AG09309 (cell line): ENCODE measurements at places on chromosomes 4 and X.

DNA sequence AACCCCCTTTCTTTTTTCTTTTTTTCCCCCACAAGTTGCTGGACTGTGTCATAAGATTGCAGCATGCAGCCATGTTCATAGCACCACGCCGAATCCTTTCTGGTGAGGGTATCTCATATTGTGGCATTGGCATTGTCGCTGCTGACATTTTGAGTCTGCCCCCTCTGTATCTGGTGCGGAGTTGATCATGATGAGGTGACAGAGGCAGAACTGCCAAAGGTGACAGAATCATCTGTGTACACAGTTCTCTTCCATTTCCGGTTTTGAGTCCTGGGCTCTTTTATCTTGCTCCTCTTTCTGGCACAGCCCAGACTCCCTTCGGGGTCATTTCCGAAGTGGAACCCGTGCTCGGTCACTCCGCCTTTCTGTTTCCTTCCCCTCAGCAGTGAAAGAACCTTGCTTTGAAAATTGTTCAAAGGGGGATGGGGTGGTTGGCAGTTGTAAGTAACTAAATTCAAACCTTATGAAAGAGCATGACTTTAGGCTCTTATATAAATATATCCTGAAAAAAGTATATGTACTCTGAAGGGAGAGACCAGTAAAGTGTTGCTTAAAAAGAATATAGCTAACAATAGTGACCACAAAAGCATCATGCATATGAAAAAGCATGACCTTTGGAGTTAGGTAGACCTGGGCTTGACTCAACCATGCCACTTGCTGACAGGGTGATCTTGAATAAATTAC lies 55.0 kb upstream of the BMP2K start:
- no peak for DNase-seq

DNA sequence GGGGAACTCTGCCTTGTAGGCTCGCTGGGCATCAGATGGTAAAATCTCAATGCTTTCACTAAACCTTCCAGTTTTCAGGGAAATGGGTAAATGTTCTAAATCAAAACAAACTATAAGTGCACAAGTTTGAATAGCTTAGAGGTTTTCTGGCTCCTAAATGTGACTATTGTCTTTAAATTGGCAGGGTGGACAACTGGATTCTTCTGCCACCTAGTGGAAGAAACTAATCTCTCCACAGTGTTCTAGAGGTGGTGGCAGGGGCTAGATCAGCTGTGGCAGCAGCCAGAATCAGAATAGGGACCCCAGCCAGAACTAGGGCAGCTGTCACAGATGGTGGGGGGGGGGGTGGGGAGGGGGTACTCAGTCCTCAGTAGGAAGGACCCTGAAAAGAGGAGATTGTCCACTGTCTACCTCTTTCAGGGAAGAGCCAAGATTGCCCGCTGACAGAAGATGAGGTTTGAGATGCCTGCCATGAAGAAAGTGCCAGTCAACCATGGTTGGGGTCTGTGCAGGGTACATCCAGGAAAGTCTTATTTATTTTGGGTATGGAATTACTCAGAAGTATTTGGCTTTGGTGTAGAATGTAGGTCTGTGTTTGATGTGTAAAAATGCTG lies 201.4 kb downstream of the CCNG2 start:
- DNase-seq: no peak

DNA sequence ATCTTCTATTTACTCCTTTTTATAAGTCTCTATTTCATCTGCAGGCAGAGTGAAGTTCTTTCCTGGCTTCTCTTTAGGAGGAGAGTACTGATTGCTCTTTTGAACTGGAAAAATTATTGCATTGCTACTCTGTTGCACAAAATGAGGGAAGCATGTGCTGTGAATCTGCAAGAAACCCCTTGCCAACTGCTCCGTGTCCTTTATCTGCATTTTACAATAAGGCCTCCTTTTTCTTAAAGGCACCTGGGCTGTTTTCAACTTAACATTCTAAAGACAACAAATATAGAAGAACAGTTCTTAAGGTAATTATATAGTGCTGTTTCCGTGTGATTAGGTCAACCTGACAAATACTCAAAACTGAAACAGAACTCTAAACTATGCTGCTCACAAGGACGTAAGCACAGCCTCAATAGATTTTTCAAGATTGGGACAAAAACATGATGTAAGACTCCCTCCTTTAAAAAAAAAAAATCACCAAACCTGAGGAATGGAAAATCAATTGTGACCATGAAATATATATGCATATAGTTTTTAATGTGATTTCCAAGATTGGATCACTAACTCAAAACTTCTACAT lies 716.6 kb upstream of the INTU start:
- no peak for DNase-seq

GRCh38 chr4:20391198-20391597 lies 139.5 kb downstream of the SLIT2 start:
- peak; percentile 60 for DNase-seq

DNA sequence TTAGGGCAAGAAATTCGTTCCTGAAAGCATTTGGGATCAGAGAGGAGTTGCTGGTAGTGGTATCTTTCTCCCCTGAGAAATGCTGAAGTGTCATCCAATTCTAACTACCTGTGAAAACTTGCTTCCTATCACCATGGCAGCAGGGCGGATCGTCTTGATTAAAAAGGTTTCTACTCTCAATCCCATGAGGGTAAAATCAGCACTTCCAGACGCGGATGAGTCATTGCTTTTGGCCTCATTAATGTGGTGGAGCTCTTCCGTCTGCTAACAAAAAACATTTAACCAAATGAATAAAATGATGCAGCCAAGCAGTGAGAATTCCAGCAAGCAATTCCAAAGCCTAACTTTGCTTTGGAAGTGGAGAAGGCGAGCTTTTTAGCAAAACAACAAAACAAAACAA lies 325.6 kb downstream of the CAMK2D start:
- DNase-seq: no peak

GRCh38 chr4:76803522-76803921 lies 94.4 kb downstream of the SOWAHB start:
- peak; percentile 78 for DNase-seq

- DNase-seq: no peak
These were observed 254.2 kb upstream of the NWD2 start for GRCh38 chr4:36990128-36990872.

- DNase-seq: no peak
These were observed 112.4 kb upstream of the CXCL13 start for GRCh38 chr4:77493120-77493752.

DNA sequence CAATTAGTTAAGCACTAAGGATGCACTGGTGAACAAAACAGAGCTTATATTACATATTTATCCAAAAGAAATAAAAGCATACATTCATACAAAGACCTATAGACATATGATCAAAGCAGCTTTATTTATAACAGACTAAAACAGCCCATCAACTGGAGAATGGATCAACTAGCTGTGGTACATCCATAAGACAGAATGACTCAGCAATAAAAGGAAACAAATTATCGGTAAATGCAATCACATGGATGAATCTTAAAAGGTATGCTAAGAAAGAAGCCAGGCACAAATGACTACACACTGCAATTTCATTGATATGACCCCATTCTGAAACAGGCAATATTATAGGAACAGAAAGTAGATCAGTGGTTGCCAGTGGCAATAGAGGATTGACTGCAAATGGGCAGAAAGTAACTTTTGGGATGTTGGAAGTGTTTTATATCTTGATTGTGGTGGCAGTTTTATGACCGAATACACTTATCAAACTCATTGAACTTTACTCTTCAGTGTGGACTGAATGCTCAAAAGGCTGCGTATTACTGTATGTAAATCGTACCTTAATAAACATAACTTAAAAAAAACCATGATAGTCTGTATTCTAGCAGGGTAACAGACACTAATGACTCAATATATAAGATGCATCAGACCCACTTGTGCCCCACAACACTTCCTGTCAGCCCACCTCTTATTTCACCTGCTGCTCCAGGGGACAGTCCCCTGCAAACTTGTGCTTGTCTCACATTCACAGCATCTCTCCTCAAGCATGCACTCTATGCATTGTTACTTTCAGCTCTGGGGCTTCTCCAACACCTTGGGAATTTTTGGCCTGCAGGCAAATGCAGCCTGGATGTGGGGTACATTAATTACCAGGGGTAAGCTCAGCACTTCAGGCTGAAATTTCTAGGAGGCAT lies 59.1 kb downstream of the MID1IP1 start:
- no peak for DNase-seq

GRCh38 chr4:112704991-112705845 lies 68.3 kb downstream of the LARP7 start:
- DNase-seq: no peak

DNA sequence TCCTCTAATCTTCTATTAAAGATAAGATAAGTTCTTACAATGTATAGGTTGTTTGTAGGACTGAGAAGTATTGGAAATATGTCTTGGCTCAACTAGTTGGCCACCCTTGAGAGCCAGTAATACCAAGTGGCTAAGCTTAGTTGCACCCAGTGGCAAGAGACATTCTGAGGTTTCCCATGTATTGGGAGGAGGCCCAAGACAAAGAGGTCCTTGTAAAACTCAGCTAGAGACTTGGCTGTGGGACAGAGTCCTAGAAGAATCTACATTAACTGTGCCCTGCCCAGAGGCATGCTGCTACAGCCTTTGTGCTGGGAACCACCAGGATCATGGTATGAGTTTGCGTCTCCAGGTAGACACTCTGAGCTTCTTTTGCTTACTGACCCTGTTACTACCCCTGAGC lies 41.9 kb upstream of the SLC4A4 start:
- DNase-seq: no peak

DNA sequence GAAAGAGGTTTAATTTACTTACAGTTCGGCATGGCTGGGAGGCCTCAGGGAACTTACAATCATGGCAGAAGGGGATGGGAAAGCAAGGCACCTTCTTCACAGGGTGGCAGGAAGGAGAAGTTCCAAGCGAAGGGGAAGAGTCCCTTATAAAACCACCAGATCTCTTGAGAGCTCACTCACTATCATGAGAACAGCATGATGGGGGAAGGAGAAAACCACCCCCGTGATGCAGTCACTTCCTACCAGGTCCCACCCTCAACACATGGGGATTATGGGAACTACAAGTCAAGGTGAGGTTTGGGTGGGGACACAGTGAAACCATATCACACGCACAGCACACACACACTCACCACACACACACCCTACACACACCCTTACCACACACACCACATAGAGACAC lies 104.3 kb downstream of the DCTD start:
- no peak for DNase-seq

DNA sequence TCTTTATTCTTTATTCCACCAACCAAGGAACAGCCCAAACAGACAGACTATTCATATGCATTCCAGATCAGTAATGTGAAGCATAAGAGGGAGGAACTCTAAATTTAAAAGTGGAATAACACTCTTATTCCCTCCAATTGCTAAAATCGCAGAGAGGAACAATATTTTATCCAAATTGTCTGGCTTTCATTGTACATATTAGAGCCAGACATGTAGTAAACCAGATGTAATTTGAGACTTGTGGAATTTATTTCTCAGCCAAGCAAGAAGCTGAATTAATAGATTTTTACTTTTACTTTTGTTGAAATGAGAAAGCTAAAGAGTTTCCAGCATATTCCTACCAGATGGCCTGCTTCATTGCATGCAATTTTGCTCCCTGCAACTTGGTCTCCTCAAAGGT lies 674.6 kb upstream of the SLIT2 start:
- DNase-seq: no peak
